ENCODE measurements at places on chromosomes 11 and 22. TPM values are rescaled to one million over a fixed set of nuclear protein-coding genes. Genes with fewer than 3 reads are reported as not detected.

The TNKS1BP1 gene
- total RNA-seq, result 12.6 TPM

- DNase-seq, result no peak
Measured at GRCh38 chr11:30815619-30816018, 229.5 kb upstream of the MPPED2 start.

The ZNF408 gene
- total RNA-seq, result 5.1 TPM

The SNX32 gene
- total RNA-seq, result not detected

The TCN2 gene
- total RNA-seq, result 6.1 TPM

The CABP4 gene
- total RNA-seq, result 0.39 TPM

- DNase-seq, result no peak
Measured at GRCh38 chr11:79358258-79358657, 82.6 kb downstream of the TENM4 start.

GRCh38 chr22:44999231-44999630, 10.6 kb downstream of the PHF21B start:
- no peak for DNase-seq

DNA sequence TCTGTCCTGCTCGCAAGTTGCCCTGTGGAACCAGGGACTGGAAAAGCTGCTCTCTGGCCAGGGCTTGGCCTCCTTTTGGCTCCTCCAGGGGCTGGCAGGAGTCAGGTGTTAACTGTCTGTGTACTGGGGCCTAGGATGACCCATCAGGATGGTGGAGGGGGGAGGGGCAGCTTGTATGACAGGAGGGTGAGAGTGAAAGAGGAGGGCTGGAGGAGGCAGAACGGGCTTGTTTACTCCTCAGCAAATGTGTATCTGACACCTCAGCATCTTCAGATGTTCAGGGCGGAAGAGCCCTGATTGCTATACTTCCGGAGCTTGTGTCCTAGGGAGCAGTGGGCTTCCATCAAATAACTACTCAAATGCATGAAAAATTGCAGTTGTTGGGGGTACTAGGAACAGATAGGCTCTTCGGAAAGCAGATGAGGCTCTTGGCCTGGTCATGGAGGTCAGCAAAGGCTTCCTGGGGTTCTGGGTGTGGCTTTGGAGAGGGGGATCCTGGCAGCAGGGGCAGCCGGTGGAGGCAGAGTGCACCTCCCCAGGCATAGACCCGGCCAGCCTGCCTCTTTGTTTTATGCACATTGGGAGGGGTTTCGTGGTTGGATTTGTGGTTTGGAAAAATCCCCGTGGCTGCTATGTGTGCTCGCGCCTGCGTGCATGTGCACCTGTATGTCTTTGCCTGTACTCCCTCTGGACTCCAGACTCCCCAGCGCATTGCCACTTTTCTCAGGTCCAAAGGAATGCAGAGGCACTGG, 31.2 kb downstream of the CD82 start:
- DNase-seq, result no peak

- no peak for DNase-seq
Measured at GRCh38 chr11:78202733-78203167, 14.0 kb downstream of the USP35 start.

The TAGLN gene
- total RNA-seq, result 20.8 TPM

GRCh38 chr11:60700689-60701468, 1.5 kb downstream of the MS4A8 start:
- DNase-seq, result no peak

The TSKU gene
- 67.1 TPM for total RNA-seq

DNA sequence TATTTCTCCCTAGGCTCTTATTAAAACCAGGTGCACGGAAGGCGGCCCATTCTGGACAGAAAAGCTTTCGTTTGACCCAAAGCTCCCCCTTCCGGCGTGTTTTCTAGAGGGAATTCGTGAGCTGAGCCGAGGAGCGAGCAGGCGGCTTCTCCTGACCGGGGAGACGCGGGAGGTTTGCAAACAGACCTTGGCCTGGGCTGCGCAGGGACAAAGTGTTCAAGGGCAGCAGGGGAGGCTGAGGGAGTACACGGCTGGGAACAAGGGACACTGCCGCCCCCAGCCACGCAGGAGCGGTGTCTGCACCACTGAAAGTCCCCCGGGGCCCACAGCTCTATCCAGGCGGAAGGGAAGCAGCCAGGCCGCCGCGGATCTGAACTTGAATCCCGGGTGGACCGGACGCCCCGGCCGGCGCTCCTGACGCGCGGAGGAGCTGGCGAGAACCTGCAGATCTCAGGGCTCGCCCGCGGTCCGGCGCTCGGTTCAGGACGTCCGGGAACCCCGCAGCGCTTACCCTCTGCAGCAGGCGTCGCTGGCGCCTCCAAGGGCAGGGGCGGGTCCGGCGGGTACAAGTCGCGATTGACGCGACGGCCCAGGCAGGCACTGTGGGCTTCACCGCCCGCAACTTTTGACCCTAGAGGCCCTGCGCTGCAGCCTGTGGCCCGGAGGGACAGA, 101.9 kb downstream of the WT1 start:
- no peak for DNase-seq

The APOL5 gene
- total RNA-seq, result not detected

DNA sequence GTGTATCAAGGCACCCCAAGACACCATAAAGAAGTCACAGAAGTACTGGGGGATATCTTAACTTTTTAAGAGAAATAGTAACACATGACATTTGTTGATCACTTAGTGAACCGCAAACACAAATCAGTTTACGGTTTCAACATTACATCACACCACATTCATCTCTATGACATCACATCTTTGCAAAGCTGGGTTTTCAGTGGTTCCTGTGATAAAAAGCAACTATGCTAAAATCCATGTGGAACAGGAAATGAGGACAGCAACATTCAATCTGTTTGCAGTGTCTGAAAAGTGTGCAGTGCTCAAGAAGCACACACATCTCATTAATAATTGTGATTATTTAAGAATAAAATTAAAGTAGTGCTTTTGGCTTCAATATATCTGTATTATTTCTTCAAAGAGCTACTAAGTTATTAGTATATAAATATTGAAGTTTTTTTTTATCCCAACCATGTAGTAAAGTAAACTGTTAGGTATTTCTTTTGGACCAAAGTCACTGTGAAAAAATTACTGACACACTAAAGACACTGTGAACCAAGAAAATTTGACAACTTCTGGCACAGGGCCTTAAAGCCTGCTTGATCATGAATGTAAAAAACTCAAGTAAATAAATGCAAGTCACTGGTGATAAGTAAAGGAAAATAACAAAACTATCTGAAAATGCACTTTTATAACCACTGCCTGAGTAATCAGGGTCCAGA, 156.0 kb upstream of the SOX6 start:
- no peak for DNase-seq

GRCh38 chr11:114307524-114308203, 11.5 kb downstream of the NNMT start:
- DNase-seq, result peak; percentile 85

Data from H4 (cell line).